NCI-H2029 treated with DMSO at 0.1 percent for 48 hours (cell line): ENCODE measurements at places on chromosomes 13 and 19.

DNA sequence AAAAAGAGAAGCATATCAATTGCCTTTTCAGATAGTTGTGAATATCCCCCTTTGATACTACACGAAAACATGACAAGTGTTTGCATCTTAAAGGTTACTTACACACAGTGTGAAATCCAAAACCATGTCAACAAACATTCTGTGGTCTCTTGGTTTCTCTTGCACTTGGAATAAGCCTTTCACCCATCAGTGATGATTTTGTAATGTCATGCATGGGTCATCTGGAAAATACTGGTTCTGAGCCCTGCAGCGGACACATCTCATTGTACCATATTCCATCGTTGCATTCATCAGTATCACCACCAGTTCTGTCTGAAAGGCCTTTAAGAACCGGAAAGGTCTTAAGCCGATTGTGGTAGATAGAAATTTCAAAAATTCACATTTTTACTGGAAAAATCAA is 65.4 kb upstream of the SOX1 start:
- peak; percentile 13 for DNase-seq

DNA sequence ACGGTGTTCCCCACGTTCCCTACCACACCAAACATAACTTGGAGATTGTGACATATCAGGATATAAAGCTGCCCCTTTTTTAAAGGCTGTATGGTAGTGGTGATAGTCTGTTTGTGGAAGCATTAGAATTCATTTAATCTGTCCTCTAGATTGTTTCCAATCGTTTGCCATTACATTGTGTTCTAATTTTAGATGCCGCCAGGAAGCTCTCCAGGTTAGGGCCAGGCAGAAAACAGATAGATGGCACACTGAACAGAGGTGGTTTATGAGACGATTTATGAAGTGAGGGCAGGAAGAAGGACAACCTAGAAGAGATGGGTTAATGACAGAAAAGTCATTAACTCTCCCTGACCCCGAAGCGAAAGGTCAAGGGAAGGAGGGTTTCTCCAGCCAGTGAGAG is 30.0 kb downstream of the ARHGEF7 start:
- no peak for DNase-seq

DNA sequence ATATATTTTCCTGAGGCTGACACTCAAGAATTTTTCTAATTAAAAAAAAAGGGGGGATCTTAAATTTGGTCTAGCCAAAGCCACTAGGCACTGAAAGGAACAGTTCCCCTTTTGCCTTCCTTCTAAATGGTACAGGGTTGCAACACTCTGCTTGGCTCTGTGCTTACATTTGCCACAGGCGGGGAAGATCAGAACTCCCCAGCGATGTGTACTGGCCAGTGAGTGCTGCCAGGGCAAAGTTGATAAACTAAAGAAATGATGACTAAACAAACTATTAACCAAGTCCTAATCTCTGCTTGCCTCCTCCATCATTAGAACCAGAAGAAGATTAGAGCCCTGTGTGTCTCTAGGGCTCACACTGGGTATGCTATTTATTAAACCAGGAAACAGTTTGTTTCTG is 75.3 kb upstream of the SCEL start:
- no peak for DNase-seq

DNA sequence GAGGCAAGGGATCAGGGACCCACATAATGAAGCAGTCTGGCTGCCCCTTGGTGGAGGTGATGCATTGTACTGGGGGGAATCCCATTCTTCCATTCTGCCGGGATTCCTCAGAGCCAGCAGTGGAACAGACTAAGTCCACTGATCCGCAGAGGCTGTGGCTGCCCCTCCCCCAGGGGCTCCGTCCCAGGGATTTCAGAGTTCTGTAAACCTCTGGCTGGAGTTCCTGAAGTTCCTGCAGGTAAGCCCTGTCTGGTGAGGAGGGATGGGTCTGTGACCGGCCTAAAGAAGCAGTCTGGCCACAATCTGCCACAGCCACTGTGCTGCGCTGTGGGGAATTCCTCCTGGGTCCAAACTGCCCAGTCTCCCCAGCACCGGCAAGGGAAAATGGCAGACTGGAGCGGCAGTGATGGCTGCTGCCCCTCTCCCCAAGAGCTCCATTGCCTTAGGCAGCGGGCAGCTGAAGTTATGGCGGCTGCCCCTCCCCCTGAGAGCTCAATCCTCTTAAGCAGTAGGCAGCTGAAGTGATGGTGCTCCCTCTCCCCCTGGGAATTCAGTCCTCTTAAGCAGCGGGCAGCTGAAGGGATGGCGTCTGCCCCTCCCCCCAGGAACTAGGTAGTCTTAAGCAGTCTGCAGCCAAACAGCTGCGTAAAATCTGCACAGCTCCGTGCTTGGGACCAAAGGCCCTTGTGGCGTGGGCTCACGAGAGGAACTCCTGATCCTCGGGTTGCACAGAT is 155.7 kb downstream of the PCDH17 start:
- DNase-seq, result peak; percentile 24

DNA sequence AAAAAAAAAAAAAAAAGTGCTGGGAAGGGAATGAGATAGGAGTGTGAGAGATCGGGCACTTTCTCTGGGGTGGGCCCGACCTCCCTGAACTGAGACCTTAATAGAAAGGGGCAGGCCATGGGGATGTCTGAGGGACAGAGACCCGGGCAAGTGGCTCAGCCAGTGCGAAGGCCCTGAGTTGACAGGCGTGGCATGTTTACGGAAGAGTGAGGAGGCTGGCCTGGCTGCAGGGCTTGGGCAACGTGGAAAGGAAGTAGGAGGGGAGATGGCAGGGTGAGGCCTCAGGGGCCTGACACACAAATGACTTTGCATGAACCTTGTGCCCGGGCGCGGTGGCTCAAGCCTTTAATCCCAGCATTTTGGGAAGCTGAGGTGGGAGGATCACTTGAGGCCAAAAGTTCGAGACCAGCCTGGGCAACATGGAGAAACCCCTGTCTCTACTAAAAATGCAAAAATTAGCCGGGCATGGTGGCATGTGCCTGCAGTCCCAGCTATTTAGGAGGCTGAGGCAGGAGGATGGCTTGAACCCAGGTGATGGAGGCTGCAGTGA is 13.9 kb downstream of the FCHO1 start:
- DNase-seq, result no peak

DNA sequence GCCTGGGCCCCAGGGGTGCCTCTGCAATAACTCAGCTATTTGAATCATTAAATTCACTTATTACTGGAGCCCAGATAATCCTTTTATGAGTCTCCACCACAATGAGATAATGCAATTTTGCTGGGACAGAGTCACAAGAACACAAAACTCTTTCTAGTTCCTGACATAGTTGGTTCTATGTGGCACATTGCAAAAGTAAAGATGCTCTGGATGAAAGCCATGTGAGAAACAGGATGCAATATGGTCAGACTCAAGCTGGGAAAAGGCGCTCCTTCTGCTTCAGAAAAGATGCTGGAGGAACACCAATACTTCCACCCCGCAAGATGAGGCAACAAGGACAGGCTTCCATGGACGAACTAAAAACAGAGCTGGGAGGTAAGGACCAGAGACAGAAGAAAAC is 5.7 kb downstream of the ANKRD27 start:
- DNase-seq, result no peak

DNA sequence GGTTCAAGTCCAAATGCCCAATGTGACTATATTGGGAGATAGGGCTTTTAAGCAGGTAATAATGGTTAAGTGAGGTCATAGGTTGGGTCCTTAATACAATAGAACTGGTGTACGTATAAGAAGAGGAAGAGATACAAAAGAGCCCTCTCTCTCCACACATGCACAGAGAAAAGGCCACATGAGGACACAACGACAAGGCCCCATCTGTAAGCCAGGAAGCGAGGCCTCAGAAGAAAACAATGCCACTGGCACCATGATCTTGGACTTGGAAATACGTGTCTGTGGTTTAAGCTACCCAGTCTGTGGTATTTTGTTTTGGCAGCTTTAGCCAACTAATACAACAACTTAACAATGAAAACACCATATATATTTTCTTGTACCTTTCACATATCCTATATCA is 23.4 kb upstream of the RFC3 start:
- no peak for DNase-seq

DNA sequence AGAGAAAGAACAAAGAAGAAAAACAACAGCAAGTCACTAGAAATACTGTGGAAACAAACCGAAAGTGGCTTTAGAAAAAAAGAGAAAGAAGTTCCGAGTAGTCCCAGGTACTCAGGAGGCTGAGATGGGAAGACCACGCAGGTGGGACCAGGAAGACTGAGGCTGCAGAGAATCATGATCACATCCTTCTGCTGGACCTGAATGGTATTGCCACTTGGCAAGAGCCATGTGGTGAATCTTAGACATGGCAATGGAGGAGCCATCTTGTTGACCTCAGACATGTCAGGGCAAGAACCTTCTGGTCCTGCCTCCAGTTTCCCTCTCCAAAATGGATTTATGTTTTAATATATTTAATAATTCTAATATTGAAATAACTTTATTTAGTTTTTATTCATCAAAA is 37.4 kb upstream of the ZNF724 start:
- no peak for DNase-seq

- DNase-seq, result no peak
Measured at GRCh38 chr19:7676376-7676775, 514 bp upstream of the MCEMP1 start.

DNA sequence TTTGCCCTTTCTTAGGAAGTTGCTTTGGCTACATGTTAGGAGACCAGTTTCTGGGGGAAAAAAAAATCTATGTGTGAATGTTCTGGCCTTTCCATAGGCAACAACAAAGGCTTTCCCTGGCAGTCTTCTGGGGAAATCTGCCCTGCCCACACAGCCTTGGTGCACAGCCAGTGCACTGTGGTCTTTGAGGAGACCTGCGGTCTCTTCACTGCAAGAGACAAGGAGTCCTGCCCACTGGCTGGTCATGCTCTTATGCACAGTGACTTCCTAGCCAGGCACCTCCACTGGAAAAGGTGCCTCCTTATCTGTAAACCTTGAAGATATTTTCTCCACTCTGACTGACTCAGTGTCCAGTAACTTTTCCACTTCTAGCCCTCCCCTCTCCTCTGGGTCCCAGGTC is 155.1 kb downstream of the SUCLA2 start:
- DNase-seq, result no peak

DNA sequence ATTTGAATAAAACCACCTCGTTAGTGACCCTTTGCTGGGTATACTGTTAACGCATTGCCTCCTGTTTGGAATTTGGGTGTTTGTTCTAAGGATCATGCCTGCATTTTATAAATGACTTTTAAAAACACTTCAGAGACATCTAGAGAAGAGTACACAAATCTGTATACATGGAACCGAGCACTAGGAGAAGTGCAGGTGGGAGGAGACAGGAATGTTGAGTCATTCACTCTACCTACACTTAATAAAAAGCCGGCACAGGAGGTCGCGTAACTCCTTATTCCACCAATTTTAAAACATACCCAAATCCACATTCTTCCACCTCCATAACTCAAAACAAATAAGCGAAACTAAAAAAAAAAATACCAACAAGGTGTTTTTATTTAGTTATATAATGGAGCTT is 48.6 kb downstream of the FGF9 start:
- peak; percentile 3 for DNase-seq

DNA sequence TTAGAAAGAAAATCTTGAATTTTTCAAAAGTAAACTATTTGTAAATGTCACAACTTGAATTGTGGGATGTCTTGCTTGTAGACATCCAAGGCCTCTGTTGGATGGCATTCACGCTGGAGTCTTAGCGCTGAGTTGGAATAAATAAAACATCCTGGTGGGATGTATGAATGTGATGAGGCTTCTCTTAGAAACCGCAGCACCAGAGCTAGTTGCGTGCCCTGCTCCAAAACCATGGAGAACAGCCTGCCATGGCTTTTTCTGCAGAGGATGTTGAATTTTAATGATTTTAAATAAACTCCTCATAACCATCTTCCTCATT is 70.4 kb downstream of the DPY19L3 start:
- DNase-seq, result no peak

GRCh38 chr19:29784598-29785223 is 27.1 kb upstream of the CCNE1 start:
- DNase-seq, result no peak

GRCh38 chr13:113860665-113861432 is 3.0 kb downstream of the GAS6 start:
- DNase-seq, result no peak

- DNase-seq, result no peak
Measured at GRCh38 chr19:6540918-6541689, 10.3 kb downstream of the TNFSF9 start.

GRCh38 chr13:68927387-68928026 is 1180.1 kb upstream of the ATXN8OS start:
- DNase-seq, result no peak

- no peak for DNase-seq
Measured at GRCh38 chr19:31350033-31350692, 927 bp upstream of the TSHZ3 start.

GRCh38 chr13:101230271-101230890 is 185.9 kb downstream of the NALCN start:
- DNase-seq, result no peak

DNA sequence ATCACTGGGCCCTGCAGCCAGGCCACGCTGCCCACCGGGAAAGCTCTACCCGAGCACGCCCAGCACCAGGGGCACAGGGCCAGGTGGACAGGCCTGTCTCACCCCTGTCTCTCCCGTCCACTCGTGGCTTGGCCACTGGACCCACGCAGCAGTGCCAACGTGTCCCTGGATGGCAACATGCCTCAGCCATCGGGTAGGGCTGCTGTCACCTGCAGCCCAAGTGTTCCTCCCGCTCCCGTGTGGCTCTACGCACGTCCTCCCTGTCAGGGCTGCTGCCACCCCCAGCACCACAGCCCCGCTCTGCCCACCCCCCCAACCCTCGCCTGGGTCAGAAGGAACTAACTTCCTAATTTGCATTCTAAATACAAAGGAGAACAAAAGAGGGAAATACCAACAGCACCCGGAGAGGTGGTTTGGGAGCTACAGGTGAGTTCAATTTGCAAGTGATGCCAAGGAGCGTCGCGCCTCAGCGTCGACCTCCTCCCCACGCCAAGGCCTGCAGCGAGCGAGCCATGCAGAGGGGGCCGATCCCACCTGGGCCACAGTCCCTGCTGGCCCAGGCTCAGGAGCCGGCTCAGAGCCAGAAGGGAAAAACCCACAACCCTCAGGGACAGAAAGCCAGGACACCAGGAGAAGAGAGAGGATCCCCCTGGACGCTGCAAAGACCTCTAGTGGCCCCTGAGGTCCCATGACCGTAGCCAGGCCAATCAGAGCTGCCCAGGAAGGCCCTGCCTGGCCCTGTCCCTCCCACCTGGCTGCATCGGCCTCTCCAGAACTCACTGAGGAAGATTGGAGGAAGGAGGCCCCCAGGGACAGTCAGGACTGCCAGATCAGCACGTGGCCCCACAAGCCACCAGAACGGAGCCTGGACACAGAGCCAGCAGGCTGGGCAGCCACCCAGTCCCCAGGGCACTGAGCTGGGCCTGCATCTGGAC is 128.4 kb upstream of the SPACA7 start:
- no peak for DNase-seq

DNA sequence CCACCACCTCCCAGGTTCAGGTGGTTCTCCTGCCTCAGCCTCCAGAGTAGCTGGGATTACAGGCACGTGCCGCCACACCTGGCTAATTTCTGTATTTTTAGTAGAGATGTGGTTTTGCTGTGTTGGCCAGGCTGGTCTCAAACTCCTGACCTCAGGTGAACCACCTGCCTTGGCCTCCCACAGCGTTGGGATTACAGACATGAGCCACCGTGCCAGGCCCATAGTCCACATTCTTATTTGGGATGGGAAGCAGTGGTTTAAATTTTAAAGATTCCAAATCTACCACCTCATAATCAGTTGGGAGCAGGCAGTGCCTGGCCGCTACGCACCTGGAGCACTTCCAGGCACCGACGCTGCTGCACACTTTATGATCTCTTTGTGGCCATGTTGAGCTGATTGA is 160.6 kb upstream of the SOX1 start:
- no peak for DNase-seq

- DNase-seq, result no peak
Measured at GRCh38 chr13:30338331-30338851, 31.0 kb upstream of the KATNAL1 start.

- DNase-seq, result no peak
Measured at GRCh38 chr19:50046649-50047503, 21.1 kb downstream of the ZNF473 start.

GRCh38 chr13:75620020-75620419 is 16.1 kb upstream of the LMO7 start:
- DNase-seq, result no peak
